ENCODE measurements at places on chromosomes 2 and 18.

DNA sequence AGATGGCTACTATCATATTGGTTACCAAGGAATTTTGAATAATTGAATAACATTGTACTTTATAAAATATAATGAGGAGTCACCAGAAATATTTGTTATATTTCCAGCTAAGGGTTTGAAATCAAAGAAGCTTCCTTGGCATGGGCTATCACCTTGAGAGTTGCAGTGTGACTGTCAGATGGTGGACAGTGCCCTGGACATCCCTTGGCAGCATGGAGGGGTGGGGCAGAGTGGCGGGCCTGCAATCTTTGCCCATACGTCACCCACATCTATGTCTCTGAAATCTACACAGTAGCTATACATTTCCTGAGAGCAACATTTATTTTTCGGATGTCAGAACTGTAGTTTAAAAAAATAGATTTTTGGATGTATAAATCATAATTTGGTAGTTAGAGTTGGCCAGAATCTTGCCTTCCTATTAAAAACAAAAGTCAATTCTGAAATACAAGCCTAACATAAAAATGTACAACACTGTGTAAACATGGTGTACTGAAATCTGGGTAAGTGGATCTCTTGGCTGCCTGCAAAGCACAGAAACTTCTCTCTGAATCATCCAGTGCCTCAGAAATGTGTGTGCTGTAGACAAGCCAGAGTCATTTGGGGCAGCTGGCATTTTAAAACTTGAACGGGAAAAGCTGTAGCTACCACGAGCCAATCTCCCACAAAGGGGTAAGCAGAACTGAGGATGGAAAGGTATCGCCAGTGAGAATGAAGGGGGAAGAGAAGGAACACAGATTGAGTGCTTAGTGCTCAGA is 124.2 kb upstream of the ARHGAP28 start:
- peaks cover 2% of the 10 kb centered on the region for H3K4me1 ChIP-seq
- H3K27me3 ChIP-seq = no peaks in the 10 kb centered on the region
- no peak overlapping the region for H3K27ac ChIP-seq
- no peak overlapping the region for H3K4me3 ChIP-seq
- H3K36me3 ChIP-seq = peaks cover 9% of the 10 kb centered on the region

GRCh38 chr2:71546275-71546638 is 92.9 kb downstream of the DYSF start:
- H3K27ac ChIP-seq = no peak overlapping the region
- H3K4me3 ChIP-seq = no peak overlapping the region
- peaks cover 1% of the 10 kb centered on the region for H3K36me3 ChIP-seq

DNA sequence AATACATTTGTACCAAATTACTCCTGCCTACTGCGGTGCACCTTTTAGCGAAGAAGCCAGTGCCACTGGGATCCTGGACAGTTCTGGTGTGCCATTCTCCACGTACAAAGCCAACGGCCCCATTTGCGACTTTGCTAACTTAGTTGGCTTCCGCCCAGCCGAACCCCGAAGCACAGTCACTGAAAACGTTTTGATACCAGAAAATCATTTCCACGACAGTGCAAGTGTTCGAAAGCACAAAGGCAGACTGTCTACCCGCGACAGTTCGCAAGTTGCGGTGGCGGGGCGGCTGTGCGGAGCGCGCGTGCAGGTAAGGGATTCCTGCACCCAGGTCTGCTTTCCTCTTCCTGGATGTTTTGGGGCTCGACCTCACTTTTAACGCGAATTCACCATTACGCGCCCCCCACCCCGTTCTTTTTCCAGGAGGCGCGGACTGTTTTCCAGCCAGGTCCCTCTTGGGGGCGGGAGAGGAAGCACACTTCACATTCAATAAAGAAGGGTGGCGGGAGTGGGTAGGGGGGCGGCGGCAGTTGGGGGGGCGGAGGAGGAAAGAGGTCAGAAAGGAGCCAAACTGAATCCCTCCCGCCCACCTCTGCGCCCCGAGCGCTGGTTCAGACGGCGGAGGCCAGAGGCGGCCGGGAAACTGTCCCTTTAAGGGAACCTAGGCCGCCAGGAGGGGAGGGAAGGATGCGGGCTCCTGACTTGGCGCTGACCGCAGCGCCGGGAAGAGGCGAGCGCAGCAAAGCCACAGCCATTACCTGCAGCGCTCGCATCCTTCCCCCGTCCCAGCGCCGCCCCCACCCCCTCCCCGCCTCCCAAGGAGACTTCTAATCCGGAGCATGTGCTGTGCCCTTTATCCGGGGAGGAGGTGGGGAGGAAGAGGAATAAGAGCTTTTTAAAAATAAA is 107.4 kb upstream of the KCTD1 start:
- H3K27ac ChIP-seq = peak overlapping the region; percentile 64
- H3K4me3 ChIP-seq = peak overlapping the region; percentile 33
- DNase-seq = peak; percentile 74
- no peaks in the 10 kb centered on the region for H3K27me3 ChIP-seq
- H3K4me1 ChIP-seq = peaks cover 13% of the 10 kb centered on the region

- no peaks in the 10 kb centered on the region for H3K27me3 ChIP-seq
- H3K4me1 ChIP-seq = peaks cover 53% of the 10 kb centered on the region
- no peaks in the 10 kb centered on the region for H3K36me3 ChIP-seq
- H3K4me3 ChIP-seq = no peak overlapping the region
- DNase-seq = peak; percentile 71
Observed at GRCh38 chr2:143521396-143521795, 392.2 kb downstream of the ARHGAP15 start.

DNA sequence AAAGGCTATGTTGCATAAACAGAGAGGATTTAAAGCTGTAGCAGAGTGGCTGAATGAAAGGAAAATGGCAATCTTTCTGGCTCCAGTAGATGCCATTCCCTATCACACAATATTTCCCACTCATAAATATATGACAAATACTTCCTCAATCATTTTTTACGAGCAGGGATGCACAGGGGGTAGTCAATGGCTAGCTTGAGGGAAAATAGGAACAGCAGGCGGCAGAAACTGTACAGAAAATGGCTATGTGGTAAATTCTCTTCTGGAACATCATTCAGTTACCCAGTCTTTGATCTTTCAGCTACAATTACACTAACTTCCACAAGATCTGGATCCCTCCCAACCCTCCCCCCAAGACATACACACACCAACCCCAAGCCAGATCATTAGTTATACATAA is 127.2 kb downstream of the OLA1 start:
- H3K27ac ChIP-seq = no peak overlapping the region
- no peaks in the 10 kb centered on the region for H3K4me1 ChIP-seq
- no peak for DNase-seq
- no peak overlapping the region for H3K4me3 ChIP-seq
- H3K36me3 ChIP-seq = no peaks in the 10 kb centered on the region

DNA sequence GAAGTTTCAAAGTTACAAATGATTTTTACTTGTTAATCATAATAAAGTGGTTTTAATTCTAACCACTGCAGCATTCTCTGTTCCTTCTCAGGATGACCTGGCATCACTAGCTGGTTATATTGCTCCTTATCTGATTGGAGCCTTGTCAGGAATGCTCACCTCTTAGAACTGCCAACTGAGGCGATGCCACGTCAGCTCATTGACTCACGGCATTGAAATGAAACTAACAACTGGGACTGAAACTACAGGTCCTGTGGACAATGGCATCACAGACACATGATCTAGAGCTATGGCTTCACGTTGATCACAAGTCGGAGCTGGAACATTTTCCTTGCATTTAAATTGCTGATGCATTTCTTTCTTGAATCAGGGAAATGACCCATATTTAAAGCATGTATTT is 54.9 kb upstream of the MAP2 start:
- peak; percentile 37 for DNase-seq
- H3K4me1 ChIP-seq = no peaks in the 10 kb centered on the region
- H3K27me3 ChIP-seq = no peaks in the 10 kb centered on the region
- H3K36me3 ChIP-seq = no peaks in the 10 kb centered on the region
- no peak overlapping the region for H3K27ac ChIP-seq

- no peaks in the 10 kb centered on the region for H3K36me3 ChIP-seq
- H3K4me3 ChIP-seq = no peak overlapping the region
- H3K27me3 ChIP-seq = no peaks in the 10 kb centered on the region
- peak; percentile 79 for DNase-seq
Observed at GRCh38 chr2:70779911-70780545, 10.4 kb downstream of the FIGLA start.

DNA sequence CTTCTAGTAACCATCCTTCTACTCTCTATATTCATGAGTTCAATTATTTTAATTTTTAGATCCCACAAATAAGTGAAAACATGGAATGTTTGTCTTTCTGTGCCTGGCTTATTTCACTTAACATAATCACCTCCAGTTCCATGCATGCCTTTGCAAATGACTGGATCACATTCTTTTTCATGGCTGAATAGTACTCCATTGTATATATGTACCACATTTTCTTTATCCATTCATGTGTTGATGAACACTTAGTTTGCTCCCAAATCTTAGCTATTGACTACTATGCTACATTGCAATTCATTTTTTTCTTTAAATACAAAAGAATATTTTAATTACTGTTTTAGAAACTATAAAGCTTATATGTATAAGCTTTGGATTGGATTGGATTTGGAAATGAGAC is 240.4 kb upstream of the LYPD1 start:
- no peaks in the 10 kb centered on the region for H3K4me1 ChIP-seq
- H3K36me3 ChIP-seq = no peaks in the 10 kb centered on the region
- no peak overlapping the region for H3K4me3 ChIP-seq
- H3K27ac ChIP-seq = no peak overlapping the region

DNA sequence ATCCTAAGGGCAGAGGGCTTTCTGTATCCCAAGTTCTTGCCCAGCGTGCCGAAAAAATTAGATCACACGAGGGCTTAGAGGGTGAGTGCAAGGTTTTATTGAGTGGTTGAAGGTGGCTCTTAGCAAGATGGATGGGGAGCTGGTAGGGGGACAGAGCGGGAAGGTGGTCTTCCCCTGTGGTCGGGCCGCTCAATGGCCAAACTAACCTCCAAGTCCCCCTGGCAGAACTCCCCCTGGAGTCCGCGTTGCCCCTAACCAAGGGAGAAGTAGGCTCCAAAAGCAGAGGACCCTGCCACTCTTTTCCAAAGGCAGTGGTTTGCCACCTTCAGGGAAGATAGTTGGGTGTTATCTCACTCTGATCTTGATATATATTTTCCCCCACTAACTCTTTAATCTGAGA is 63.4 kb downstream of the LYPD1 start:
- DNase-seq = no peak
- H3K27me3 ChIP-seq = no peaks in the 10 kb centered on the region
- no peak overlapping the region for H3K4me3 ChIP-seq
- H3K4me1 ChIP-seq = no peaks in the 10 kb centered on the region
- H3K36me3 ChIP-seq = no peaks in the 10 kb centered on the region

DNA sequence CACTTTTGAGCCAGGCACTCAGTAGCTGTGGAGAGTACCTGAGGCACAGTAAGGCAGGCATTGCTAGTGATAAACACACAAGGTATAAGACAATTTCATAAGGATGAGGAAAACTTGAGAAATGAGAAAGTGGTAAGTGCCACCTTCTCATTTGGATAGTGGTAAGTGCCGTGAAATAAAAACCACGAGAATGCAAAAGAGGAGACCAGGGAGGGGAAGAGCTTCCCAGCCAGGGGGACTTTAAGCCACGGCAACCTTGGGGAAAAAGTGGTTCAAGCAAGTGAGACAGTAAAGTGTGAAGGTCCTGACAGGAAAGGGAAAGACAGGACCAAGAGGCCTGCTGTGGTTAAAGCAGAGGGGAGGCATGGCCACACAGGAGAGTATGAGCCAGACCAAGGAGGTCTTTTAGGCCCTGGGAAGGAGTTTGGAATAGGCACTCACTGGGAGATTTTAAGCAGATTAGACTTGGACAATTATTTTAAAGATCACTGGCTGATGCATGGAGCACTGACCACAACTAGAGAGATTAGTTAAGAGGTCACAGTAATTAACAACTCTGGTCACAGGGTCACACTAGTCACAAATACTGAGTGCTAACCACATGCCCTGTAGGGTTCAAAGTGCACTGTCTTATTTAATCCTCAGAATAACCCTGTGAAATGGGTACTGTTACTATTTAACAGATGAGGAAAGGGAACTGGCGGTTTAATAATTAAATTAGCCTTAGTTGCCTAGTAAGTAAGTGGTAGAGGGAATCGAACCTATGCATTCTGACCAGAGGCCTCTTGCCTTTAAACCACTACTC is 50.1 kb downstream of the THOC1 start:
- no peaks in the 10 kb centered on the region for H3K27me3 ChIP-seq
- no peak overlapping the region for H3K4me3 ChIP-seq
- DNase-seq = no peak
- H3K36me3 ChIP-seq = peaks cover 18% of the 10 kb centered on the region
- no peak overlapping the region for H3K27ac ChIP-seq

DNA sequence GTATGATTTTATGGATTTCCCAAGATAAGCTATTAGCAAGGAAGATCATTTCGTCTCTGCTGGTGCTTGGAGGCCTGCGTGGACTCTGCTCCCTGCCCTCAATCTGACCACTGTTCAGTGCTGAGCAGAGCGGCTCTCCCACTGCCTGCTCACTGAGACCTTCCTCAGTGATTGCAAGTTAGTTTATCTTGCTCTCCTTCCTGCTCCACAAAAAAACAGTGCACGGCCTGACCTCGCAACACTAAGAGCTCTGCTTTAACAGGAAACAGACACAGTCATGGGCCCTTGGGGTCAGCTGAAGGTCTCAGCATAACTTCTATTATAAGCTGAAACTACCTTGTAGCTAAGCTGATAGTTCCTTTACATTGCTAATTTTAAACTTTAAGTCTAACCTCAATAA is 53.1 kb downstream of the PRELID3A start:
- no peaks in the 10 kb centered on the region for H3K4me1 ChIP-seq
- DNase-seq = no peak
- H3K4me3 ChIP-seq = no peak overlapping the region
- no peak overlapping the region for H3K27ac ChIP-seq
- H3K27me3 ChIP-seq = no peaks in the 10 kb centered on the region

GRCh38 chr2:43269074-43269572 is 42.7 kb upstream of the ZFP36L2 start:
- H3K4me1 ChIP-seq = peaks cover 21% of the 10 kb centered on the region
- peak; percentile 60 for DNase-seq
- no peaks in the 10 kb centered on the region for H3K36me3 ChIP-seq
- no peak overlapping the region for H3K4me3 ChIP-seq
- no peaks in the 10 kb centered on the region for H3K27me3 ChIP-seq

GRCh38 chr2:48397846-48398245 is 132.1 kb upstream of the STON1 start:
- no peak overlapping the region for H3K4me3 ChIP-seq
- H3K36me3 ChIP-seq = no peaks in the 10 kb centered on the region
- peaks cover 12% of the 10 kb centered on the region for H3K4me1 ChIP-seq
- H3K27me3 ChIP-seq = no peaks in the 10 kb centered on the region
- no peak overlapping the region for H3K27ac ChIP-seq

DNA sequence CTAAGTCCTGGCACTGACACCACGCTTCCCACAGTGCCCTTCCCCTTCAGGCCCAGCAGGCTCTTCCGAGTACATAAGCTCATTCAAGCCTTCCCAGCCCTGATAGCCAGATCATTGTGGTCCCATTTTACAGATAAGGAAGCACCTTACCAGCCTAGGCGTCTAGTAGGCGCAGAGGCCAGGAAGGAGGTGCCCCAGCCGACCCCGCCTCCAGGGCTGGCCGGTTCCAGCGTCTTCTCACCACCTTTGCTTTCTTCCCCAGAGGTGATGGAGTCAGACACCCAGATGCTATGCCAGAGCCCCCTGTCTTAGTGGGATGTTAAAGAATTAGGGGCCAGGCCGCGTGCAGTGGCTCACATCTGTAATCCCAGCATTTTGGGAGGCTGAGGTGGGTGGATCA is 28.9 kb upstream of the EFHD1 start:
- no peak overlapping the region for H3K4me3 ChIP-seq
- H3K27ac ChIP-seq = no peak overlapping the region
- H3K4me1 ChIP-seq = no peaks in the 10 kb centered on the region
